Anterior cingulate cortex (tissue), 58 donors: ENCODE measurements at places on chromosomes 1 and 21.

DNA sequence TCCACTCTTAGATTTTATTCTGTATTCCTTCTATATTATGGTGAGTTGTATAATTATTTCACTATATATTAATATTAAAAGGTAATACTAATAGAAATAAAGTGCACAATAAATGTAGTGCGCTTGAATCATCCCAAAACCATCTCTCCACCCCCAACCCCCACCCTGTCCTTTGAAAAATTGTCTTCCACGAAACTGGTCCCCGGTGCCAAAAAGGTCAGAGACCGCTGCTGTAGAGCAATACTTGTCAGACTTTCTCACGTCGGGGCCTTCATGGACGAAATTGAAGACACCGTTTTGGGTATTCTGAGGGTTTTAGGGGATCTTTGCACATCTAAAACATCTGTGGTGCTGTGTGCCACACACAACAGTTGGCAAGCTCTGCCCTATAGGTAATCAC, 19.6 kb downstream of the DYRK1A start:
- DNase-seq = no peak

DNA sequence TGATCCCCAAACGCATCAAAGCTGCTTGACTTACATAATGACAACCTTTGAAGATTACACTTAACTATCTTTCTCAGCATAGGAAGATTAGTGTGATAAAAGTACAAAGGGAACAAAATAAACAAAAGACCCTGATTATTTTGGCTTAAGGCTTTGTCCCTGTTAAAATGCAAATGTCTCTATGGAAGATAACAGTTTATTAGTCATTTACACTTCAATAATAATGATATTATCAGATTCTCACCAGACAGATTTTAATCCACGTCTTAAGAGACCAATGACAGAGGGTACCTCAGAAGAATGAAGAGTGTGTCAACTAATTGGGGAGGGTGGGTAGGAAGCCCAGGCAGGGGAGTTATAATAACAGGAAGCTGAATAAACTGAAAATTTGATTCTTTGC, 510.4 kb upstream of the PTBP2 start:
- DNase-seq = no peak

DNA sequence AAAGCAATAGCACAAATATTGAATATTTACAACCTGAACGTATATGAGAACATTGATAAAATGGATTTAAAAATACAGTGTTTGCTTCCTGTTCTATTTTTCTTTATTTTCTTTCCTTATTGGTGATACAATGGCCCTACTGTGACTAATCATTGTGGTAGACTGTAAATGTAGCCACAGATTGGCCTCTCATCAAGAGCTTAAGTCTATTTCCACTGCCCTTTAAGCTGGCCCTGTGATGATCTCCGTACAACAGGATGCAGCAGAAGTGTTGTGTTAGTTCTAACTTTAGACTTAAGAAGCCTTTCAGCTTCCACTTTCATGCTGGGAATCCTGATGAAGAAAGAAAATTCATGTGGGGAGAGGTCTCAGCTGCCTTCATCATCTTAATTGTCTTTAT, 285.6 kb upstream of the B3GALT2 start:
- no peak for DNase-seq

DNA sequence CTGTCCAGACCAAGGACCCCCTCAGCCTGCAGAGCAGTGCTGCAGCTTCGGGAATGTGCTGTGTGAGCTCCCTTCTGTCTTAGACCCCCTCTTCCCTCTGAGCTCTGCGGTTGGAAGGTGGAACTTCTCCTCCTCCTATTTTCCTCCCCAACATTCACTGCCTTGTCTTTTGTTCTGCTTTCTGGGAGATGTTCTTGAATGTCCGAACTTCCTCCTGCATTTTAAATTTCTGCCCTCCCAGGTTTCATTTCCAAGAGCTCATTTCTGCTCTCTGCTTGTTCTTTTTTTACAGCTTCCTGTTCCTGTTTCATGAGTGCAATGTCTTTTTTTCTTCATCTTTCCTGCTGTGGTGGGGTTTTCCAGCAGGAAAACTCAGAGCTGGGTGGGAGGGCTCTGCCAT, 29.3 kb downstream of the RRP1 start:
- no peak for DNase-seq

GRCh38 chr21:33011462-33011861, 14.3 kb upstream of the OLIG2 start:
- DNase-seq = no peak

DNA sequence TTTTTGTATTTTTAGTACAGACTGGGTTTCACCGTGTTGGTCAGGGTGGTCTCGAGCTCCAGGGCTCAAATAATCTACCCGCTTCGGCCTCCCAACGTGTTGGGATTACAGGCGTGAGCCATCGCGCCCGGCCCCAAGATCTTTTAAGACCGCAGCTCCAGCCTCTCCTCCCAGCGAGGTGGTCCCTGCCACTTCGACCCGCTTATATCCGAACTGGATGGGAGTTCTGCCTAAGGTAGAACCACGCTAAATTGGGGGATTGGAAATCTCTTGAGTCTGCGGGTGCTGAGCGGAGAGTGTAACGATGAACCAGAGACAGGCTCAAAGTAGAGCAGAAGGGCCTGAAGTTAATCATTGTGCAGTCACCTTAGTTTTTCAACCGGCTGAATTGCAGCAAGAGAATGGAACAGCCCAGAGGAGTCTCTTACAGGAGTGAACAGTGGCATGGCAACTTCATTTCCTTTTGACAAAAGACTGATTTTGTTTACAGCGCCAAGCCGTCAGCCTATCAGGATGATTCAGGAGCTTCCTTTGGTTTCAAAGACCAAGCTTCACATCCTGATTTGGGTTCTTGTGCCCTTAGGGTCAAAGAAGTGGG, 726 bp upstream of the CYB5R1 start:
- no peak for DNase-seq

DNA sequence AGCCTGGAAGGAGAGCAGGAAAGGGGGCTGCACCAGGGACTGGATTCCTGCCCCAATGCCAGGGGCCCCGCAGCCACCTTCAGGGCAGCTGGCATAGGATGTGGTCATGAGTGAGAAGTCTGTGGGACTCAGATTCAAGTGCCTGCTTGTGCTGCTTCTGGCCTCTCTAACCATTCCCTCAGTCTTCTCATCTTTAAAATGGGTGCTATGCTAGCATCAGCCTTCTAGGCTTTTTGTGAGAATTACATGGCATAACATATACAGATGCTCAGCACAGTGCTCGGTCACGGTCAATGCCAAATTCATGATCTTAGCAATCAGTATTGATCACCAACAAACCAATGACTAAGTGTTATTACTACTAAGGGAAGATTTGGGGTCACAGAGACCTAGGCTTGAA, 23.5 kb downstream of the TRIM62 start:
- DNase-seq = no peak

GRCh38 chr1:3562712-3563111, 48.6 kb downstream of the MEGF6 start:
- no peak for DNase-seq

DNA sequence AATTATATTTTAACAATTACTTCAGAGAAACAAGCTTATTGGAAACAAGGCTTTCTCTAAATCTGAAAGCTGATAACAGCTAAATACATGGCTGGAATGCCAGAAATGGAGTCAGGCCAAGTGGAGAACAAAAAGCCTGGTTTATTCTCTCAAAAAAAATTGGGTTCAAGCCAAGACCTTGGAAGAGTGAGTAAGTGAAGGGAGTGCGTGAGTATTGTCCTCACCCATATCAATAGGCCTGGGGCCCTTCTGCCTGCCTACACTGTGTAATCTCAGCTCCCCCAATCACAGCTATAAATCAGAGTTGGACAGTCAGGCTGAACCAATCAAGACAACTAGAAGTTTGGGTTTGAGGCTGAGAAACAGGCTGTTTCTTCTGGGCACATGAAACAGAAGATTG, 7.4 kb downstream of the KYAT3 start:
- no peak for DNase-seq

GRCh38 chr1:94551449-94551848, 9.9 kb upstream of the F3 start:
- DNase-seq = no peak

GRCh38 chr1:16145030-16145661, 10.7 kb downstream of the EPHA2 start:
- no peak for DNase-seq

- DNase-seq = no peak
These were observed 124.0 kb downstream of the TRIM33 start for GRCh38 chr1:114387010-114387360.

DNA sequence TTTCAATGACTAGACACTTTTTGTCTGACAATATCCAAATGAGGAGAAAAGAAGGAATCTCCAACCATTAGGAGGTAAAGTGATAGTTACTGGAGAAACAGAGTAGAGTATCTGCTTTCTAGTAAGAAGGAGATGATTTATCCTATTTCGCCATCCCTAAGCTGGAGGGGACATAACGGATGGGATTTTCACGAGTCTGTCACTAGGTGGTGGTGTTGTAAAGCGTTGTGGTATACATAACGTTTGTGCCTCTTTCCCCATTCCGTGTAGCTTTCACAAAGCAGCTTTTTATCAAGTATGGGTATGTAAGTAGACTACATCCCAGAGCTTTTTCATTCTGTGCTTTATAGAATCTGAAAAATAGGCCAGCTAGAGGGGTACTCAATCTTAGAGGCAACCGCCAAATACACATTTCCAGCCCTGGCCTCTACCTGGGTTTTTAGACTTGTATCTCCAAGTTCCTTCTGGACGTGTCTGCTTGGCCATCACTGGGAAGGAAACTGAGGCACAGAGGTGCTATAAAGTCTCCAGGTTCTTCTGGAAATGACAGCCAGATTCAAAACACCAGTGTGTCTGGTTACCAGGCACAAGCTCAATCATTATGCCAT, 33.3 kb upstream of the FAM3B start:
- DNase-seq = peak; percentile 51

DNA sequence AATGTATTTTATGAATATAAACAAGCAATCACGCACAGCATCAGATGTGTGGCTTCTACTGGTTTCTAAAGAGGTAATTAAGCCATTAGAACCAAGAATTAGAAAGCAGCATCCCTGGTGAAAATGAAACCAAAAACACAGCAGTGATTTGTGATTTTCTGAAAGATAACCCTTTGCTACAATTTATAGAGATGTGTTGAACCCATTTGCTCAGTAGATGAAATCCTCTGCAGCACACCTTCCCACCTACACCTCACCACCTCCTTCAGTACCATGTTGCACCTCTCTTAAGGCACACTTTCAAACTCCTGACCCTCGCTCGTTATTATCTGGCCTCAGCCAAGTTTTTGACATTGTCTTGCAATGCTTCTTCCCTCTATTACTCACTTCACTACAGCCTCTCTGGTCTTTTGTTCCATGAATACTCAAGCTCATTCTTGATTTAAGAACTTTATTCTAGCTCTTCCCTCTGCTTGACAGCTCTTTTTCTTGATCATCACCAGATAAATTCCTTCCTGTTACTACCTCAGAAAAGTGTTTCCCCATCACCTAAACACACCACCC, 38.6 kb downstream of the NSL1 start:
- no peak for DNase-seq

- DNase-seq = no peak
These were observed 143.2 kb downstream of the CLEC20A start for GRCh38 chr1:178353524-178353923.

DNA sequence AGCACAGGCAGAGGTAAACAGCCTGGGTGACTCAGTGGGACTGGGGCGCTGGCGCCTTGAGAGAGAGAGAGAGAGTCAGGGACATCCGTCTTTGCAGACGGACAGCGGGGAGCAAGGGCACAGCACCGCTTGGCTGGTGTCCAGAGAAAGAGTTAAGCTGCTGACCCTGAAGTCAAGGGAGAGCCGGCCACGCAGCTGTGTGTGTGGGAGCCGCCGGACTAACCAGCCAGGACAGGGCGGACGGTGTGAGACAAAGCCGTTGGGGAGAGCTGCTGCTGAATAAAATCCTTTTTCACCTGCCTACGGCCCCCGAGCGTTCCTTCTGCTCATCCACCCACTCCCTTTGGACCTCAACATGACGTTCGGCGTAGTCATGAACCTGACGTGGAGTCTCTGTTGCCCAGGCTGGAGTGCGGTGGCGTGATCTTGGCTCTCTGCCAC, 14.5 kb downstream of the CFAP74 start:
- DNase-seq = no peak

GRCh38 chr1:155104605-155105534, 22.8 kb upstream of the EFNA1 start:
- DNase-seq = no peak

DNA sequence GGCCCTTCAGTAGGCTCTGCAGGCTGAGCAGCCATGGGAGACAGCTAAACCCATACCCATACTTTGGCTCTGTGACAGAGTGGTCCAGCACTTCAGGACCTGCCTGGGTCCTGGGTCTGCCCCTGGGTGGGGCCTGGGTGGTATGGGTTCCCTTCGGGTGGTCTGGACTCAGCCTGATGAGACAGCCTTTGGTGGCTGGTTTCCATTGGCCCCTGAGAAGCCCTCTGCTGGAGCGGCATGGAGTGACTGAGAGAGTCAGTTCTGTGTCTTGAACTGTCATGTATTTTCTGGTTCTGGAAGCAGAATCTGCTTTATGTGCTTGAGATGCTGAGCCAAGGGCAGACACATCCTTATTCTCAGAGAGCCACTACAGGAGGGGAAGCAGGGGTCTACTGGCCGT, 31.3 kb upstream of the KCNA2 start:
- DNase-seq = no peak

GRCh38 chr1:201021630-201022492, 1.7 kb downstream of the KIF21B start:
- no peak for DNase-seq

- no peak for DNase-seq
These were observed 52.1 kb upstream of the ETV3 start for GRCh38 chr1:157189986-157190982.

DNA sequence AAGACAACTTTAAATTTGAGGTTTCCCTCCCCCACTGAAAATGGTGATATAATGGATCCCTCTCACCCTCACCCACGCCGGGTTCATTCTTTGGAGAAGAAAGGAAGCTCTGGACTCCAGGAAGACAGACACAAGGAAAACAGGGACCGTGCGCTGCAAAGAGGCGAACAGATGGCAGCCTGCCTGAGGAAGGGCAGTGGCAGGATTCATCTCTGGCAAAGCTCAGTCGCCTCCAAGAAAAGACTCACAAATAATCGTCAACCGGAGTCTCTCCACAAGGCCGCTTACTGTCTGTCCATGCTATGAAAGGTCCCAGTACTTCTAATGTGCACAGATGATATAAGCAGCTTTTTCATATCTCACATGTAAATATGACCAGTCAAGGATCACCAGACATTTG, 110.3 kb downstream of the TIAM1 start:
- no peak for DNase-seq

DNA sequence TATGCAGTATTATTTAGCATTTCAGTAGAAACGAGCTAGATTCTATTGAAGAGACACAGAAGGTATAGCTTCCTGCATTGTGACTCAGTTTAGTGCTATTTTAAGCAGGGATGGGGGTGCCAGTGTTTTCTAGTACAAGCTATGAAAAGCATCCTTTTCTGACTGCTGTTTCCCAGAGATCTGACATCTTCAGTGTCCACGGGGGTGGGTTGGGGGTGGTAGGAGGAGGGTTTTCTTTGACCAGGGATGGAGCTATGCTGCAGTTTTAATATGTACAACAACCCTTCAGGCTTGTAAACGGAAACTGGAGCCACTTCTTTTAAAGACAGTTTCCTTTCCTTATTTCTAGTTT, 2.7 kb upstream of the NEGR1 start:
- DNase-seq = no peak

- no peak for DNase-seq
These were observed 8.0 kb downstream of the LMO4 start for GRCh38 chr1:87336623-87337067.

GRCh38 chr1:40886318-40887011, 24.3 kb upstream of the CITED4 start:
- DNase-seq = no peak
